ENCODE measurements at places on chromosomes 6 and 20. TPM values are rescaled to one million over a fixed set of nuclear protein-coding genes. Genes with fewer than 3 reads are reported as not detected.

The EFCAB8 gene
- 2.3 TPM for total RNA-seq

The TRAPPC3L gene
- 0.31 TPM for total RNA-seq

The PTCHD4 gene
- 1.4 TPM for total RNA-seq

The PGBD1 gene
- total RNA-seq: 8.5 TPM

The TBXT gene
- total RNA-seq: not detected

The KCNQ2 gene
- 2.6 TPM for total RNA-seq

The KCNG1 gene
- total RNA-seq: 1.3 TPM

The FKBP1C gene
- not detected for total RNA-seq

The UBE2C gene
- total RNA-seq: 13.8 TPM

The EPPIN gene
- not detected for total RNA-seq

The ME1 gene
- 4.0 TPM for total RNA-seq
